ENCODE measurements at places on chromosomes 1 and 21.

DNA sequence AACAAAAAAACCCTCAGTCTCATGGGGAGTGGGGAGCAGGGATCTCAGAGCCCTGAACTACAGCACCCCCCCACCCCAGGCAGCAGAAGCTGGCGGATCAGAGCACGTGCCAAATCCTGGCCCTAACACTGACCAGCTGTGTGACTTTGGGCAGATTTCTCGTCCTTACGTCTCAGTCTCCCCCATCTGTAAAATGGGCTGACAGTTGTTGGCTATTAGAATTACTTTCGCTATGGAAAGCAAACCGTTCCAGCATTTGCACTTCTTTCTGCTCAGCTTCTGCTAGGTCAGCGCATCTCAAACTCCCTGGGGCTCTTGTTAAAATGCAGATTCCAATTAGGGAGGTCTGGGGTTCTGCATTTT, 15.5 kb downstream of the TNFRSF8 start:
- no peak for DNase-seq

DNA sequence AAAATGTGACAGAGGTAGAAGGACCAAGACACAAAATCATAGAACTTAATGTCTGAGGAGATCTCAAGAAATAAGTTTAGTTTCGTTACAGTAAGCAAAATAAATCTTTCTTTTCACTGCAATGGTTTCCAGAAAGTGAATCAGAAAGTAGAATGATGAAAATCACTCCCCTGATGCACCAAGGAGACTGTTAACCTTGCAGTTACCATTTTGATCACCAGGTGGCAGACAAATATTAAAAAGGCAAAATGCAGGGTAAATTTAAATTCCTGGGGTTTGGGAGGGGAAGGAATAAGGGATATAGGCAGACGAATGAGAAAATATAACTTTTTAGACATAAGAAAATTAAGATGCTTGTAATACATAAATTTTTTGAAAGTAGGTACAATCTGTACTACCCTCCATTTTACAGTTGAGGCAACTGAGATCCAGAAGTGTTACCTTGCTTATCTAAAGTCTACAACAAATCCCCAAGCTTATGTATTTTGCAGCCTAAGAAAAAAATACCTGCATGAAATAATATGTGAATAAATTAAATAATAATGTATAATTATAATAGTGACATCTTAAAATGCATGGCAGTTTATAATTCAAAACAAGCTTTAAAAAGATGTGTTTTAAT, 253.2 kb downstream of the CRB1 start:
- DNase-seq, result no peak

GRCh38 chr1:173190101-173190936, 16.8 kb downstream of the TNFSF4 start:
- DNase-seq, result peak; percentile 85

GRCh38 chr1:227255086-227255732, 63.1 kb downstream of the CDC42BPA start:
- no peak for DNase-seq

GRCh38 chr1:93042187-93043056, 36.7 kb upstream of the MTF2 start:
- no peak for DNase-seq

GRCh38 chr1:48876330-48876785, 99.7 kb upstream of the BEND5 start:
- no peak for DNase-seq

GRCh38 chr1:109630081-109630897, 10.7 kb downstream of the AMPD2 start:
- DNase-seq, result no peak

- no peak for DNase-seq
Measured at GRCh38 chr1:41827991-41828570, 90.6 kb downstream of the HIVEP3 start.

DNA sequence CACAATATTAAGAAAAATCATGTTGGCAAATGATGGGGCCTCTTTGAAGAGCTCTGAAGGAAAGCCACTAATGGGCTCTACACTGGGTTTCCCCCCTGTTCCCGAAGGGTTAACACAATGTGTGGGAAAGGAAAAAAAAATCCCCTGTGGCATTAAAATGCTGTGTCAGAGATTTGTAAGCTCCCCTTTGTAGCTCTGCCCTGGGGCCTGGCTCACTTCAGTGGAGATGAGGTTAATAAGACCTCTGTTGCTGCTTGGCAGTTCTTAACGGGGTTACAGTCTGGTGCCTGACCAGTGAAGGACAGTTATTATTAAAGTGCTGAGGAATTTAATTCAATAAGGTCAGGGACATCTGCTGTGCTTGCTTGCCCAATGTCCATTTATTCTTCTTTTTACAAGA, 129.7 kb upstream of the UBE2U start:
- no peak for DNase-seq

GRCh38 chr1:175787881-175788280, 44.5 kb upstream of the TNR start:
- DNase-seq, result no peak

GRCh38 chr1:17277511-17278159, 28.7 kb downstream of the PADI3 start:
- no peak for DNase-seq

DNA sequence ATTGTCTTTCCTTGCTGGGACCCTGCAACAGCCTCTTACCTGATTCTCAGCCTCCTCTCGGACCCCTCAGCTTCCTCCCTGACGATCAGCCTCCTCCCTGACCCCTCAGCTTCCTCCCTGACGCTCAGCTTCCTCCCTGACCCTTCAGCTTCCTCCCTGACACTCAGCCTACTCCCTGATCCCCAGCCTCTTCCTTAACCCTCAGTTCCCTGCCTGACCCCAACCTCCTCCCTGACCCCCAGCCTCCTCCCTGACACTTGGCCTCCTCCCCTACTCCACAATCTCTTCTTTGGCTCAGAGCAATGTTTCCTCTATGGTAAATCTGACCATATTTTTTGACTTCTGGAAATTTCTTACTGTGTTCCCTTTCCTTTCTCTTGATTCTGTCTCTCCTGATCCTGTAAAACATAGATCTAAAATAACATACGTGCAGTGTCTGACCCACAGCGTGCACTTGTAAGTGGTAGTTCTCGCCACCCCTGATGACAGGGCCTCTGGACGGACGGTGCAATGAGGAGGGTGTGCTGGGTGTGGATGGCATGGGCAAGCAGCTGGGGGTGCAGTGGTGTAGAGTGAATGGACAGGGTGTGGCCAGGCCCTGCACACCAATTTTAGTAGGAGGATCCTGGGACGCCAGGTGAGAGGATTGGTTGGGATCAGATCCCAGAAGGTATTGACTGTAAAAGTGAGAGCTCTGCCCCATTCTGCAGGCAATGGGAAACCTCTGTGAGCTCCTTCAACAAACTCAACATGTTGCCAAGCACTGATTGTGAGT, 264.1 kb downstream of the FOXD2 start:
- no peak for DNase-seq

- no peak for DNase-seq
Measured at GRCh38 chr1:190615818-190616217, 138.2 kb upstream of the BRINP3 start.

- no peak for DNase-seq
Measured at GRCh38 chr1:163796394-163796821, 474.7 kb downstream of the NUF2 start.

GRCh38 chr1:116984406-116985160, 17.0 kb upstream of the CD101 start:
- no peak for DNase-seq

GRCh38 chr1:67436511-67437055, 6.4 kb upstream of the SERBP1 start:
- no peak for DNase-seq

- DNase-seq, result no peak
Measured at GRCh38 chr1:219126377-219126776, 47.3 kb upstream of the LYPLAL1 start.

- no peak for DNase-seq
Measured at GRCh38 chr1:111570781-111571181, 48.8 kb upstream of the RAP1A start.

GRCh38 chr1:30638811-30639210, 84.6 kb downstream of the MATN1 start:
- DNase-seq, result no peak

GRCh38 chr1:205977402-205978014, 25.7 kb downstream of the RAB7B start:
- peak; percentile 86 for DNase-seq

GRCh38 chr21:39610703-39611102, 2.0 kb upstream of the B3GALT5 start:
- no peak for DNase-seq

DNA sequence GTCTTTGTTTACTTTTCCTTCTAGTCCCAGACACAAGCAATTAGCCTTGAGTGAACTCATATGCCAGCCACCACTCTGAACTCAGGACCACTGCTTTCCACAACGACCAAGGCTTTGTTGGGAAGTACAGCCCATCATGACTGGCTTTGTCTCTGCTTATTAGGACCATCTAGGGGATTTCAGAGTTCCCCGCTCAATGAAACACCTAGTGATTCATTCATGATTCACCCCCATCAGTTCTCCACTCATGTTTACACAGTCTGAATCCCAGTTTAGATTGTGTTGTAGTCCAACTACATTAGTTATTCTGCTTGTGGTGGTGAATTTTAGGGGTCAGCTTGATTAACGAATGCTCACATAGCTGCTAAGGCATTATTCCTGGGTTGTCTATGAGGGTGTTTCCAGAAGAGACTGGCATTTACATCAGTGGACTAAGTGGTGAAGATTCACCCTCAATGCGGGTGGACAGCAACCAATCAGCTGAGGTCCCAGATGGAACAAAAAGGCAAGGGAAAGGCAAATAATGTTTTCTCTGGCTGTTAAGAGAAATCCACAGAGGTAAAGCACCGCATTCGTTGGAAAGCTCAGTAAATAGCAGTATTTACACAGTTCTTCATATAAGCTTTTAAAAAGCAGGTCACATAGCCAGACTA, 122.7 kb downstream of the RGS21 start:
- no peak for DNase-seq

GRCh38 chr21:17454315-17455027, 58.4 kb upstream of the CXADR start:
- DNase-seq, result peak; percentile 78

DNA sequence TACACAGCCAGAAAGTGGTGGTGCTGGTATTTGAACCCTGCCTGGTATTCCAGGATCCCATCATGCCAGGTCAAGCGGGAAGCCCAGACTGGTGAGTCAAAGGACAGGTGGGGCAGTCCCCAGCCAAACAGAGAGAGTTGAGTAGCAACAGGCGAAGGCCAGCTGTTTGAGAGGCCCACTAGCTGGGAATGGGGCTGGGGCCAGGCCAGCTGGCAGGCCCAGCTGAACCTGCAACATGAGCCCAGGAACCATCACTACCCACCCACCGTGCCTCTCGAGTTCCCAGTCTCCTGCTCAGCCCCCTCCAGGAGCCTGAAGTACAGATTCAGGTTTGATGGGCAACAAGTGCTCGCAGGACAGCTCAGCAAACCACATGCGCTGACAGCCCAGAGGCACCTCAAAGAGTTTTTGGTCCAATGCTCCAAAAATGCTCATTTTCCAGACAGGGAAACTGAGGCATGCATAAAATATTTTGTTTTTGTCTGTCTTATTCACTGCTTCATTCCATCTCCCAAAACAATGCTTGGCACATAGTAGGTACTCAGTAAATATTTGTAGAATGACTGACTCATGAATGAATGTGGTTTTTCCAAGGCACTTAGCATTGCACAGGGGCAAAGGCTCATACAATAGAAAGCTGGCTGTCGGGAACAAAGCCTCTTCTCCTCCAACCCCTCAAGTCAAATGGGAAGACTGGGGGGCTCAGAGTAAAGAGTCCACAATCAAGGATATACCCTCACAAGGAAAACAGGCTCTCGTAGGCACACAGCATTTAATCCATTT, 42.5 kb upstream of the CLIC4 start:
- DNase-seq, result peak; percentile 85

GRCh38 chr1:174052621-174053020, 30.5 kb upstream of the RC3H1 start:
- no peak for DNase-seq

GRCh38 chr1:160887071-160887470, 2.1 kb upstream of the ITLN1 start:
- DNase-seq, result no peak

DNA sequence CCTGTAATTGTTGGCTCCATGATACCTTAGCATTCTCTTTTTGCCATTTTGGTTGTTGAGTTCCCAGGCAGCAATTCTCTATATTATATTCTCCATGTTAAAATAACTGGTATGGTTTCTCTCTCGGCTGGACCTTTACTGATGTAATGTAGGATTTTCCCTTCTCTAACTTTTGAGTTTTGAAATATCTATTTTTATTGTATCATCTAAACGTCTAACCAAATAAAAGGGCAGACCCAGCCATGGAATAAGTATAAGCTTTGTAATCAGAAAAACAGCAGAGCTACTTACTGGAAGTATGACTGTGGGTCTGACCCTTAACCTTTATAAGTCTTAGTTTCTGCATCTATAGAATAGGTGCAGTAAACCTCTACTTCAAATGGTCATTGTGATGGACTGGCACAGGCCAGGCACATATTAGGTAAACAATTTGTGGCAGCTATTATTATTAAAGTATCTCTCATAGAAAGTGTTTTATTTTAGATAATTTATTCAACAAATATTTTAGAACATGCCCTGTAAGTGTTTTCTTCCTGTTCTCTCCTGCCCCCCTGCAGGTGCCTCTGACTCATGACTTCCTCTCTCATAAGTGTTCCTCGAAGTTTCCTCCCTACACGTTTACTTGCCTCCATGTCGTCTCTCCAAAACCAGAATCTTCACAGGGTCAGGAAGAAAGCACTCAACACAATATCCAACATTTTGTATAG, 224.9 kb upstream of the FGGY start:
- no peak for DNase-seq

DNA sequence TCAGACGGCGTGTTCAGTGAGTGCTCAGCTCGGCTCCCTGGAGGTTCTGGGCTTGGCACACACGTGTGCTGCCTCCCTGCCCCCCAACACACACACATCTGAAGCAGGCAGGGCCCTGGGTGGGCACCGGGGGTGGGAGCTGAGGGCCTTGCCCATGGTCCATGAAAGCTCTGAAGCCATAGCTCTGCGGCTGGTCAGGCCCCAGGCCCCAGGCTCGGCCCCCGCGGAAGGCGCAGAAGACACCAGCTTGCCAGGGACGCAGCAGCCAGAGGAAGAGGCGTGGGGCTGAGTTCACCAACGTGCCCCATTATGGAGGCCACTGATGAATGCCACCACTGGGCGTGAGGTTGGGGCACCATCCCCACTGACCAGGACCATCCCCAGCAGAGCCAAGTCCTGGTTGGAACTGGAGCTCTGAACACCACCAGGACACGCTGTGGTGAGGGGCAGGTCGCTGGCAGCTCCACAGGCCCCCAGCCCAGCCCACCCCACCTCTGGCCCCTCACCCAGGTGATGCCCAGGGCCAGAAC, 4.2 kb downstream of the AURKAIP1 start:
- peak; percentile 41 for DNase-seq

GRCh38 chr21:15141261-15141970, 76.6 kb upstream of the NRIP1 start:
- DNase-seq, result peak; percentile 45
